ENCODE measurements at places on chromosomes 7 and 10. TPM values are rescaled to one million over a fixed set of nuclear protein-coding genes. Genes with fewer than 3 reads are reported as not detected.

The HOXA4 gene
- total RNA-seq = not detected

The NMT2 gene
- 9.7 TPM for total RNA-seq

The CYP2C18 gene
- total RNA-seq = not detected

The HABP2 gene
- 0.16 TPM for total RNA-seq

The C10orf53 gene
- total RNA-seq = not detected

The HIPK2 gene
- total RNA-seq = 39.0 TPM

The POR gene
- 72.2 TPM for total RNA-seq

The OLAH gene
- 0.59 TPM for total RNA-seq

The OR13A1 gene
- total RNA-seq = 0.23 TPM

The UPK3BL2 gene
- total RNA-seq = 16.2 TPM

The CLDN4 gene
- 0.38 TPM for total RNA-seq

The TNS3 gene
- 2.7 TPM for total RNA-seq

GRCh38 chr7:90705391-90706071 lies 109.4 kb downstream of the CDK14 start:
- no peak overlapping the region for H3K27ac ChIP-seq
- H3K4me3 ChIP-seq = no peak overlapping the region
- H3K4me1 ChIP-seq = peaks cover 11% of the 10 kb centered on the region
- no peaks in the 10 kb centered on the region for H3K36me3 ChIP-seq
- H3K27me3 ChIP-seq = no peaks in the 10 kb centered on the region

GRCh38 chr7:44853391-44853790 lies 5.5 kb upstream of the H2AZ2 start:
- H3K27ac ChIP-seq = no peak overlapping the region
- H3K4me1 ChIP-seq = no peaks in the 10 kb centered on the region
- no peak for DNase-seq
- no peak overlapping the region for H3K4me3 ChIP-seq

DNA sequence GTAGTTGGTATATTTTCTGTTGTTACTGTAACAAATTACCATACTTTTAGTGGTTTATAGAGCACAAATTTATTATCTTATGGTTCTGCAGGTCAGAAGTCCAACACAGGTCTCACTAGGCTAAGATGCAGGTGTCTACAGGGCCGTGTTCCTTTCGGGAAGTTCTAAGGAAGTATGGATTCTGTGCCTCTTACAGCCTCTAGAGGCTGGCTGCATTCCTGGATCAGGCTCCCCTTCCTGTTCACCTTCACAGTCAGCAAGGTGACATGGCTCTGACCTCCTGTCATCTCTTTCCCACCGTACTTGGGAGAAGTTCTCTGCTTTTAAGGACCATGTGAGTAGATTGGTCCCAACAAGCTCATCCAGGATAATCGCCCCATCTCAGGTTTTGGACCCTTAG lies 37.3 kb downstream of the BMPR1A start:
- no peaks in the 10 kb centered on the region for H3K27me3 ChIP-seq
- H3K4me1 ChIP-seq = peaks cover 1% of the 10 kb centered on the region
- no peak for DNase-seq
- H3K36me3 ChIP-seq = no peaks in the 10 kb centered on the region
- no peak overlapping the region for H3K4me3 ChIP-seq

DNA sequence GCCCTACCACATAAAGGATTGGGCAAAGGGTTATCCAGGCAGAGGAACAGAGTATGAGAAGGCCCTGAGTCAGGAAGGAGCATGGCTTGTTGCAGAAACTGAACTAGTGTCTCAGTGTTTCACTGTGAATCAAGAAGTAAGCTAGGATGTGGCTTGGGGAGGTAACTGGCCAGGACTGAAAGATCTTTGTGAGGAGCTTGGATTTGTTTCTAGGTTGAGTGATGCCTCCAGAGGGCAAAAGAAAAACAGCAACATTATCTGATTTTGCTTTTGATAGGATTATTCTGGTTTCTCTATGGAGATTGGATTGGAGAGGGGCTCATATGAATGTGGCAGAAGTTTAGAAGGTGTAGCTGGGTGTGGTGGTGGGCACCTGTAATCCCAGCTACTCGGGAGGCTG lies 137.9 kb upstream of the HDAC9 start:
- H3K27me3 ChIP-seq = no peaks in the 10 kb centered on the region
- no peak overlapping the region for H3K27ac ChIP-seq
- DNase-seq = no peak
- H3K4me1 ChIP-seq = no peaks in the 10 kb centered on the region
- no peak overlapping the region for H3K4me3 ChIP-seq
- no peaks in the 10 kb centered on the region for H3K36me3 ChIP-seq

- DNase-seq = no peak
- peaks cover 8% of the 10 kb centered on the region for H3K27me3 ChIP-seq
- H3K4me3 ChIP-seq = peak overlapping the region; percentile 53
Measured at GRCh38 chr7:3300221-3300650, 816 bp upstream of the SDK1 start.

DNA sequence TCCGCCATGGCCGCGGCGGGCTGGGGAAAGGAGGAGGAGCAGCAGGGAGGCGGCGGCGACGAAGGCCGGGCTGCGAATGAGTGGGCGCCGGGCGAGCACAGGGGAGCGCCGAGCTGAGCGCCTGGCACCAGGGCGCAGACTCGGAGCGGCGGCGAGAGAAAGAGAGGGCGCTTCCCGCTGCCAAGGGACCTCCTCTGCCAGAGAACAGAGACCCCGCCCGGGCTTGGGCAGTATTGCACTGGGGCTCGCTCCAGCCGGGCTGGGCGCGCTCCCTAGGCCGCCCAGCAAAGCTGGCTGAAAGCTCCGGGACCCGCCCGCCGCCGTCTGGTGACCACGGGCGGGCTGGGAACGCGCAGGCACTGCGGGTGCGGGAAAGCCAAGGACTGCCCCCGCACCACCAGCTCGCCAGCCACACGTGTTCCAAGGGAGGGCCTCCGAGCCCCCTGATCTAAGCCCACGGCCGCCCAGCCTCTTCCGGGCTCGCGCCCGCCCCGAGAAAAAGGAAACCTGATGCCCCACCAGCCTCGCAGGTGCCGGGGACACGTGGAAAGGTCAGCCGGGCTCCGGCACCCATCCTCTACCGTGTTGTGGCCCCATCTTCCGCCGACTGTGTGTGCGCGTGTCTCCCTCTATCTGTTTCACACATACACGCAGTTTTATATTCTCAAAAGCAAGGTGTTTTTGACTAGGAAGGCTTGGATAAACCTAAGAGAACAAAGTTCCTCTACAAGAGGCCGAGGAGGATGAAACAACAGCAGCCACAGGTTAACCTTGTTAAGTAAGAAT lies at the start of gene CCDC6:
TSS of gene CCDC6 (minus strand) at position 140 of the 786 bp plus-strand sequence. CDS start at position 8, 132 bp downstream.
- H3K27me3 ChIP-seq = no peaks in the 10 kb centered on the region
- H3K27ac ChIP-seq = peak within 1 kb of the TSS; percentile 88
- H3K36me3 ChIP-seq = no peaks in the 10 kb centered on the region
- DNase-seq = no peak

GRCh38 chr7:45593121-45593541 lies 19.0 kb downstream of the ADCY1 start:
- no peaks in the 10 kb centered on the region for H3K36me3 ChIP-seq
- no peak for DNase-seq
- no peaks in the 10 kb centered on the region for H3K27me3 ChIP-seq
- H3K4me3 ChIP-seq = no peak overlapping the region

- DNase-seq = no peak
- H3K27ac ChIP-seq = peak overlapping the region; percentile 86
- H3K4me1 ChIP-seq = peaks cover 44% of the 10 kb centered on the region
Measured at GRCh38 chr7:44983742-44984477, 5.1 kb upstream of the MYO1G start.

DNA sequence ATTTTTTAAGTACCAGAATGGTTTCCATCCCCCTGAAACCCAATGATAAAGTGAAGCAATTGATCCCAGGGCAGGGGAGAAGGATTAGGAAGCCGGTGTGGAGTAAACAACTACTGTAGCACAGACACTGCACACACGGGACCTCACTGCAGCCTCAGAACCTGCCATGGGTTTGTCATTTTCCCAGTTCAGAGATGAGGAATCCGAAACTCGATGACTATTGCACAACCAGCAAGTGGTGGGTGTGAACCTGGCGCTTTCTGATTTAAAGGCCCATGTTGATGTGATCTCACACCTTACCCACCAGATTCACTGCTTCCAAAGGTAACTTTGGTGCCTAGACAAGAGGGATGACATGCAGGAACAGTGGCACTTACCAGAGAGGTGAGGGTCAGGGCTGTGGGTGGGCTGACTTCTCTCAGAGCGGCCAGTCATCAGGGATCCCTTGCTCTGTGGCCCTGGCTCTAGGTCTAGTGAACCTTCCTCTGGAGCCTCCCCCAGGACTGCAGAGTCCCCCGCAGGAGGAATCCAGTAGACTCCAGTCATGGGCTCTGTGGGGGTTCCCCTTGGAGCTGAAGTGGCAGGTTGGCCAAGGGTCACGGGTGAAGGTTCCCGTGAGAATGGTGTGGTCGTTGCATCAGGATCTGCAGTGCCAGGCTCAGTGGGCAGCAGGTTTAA lies 62.8 kb downstream of the PKD1L1 start:
- DNase-seq = no peak
- no peak overlapping the region for H3K4me3 ChIP-seq
- H3K27me3 ChIP-seq = peaks cover 5% of the 10 kb centered on the region
- H3K4me1 ChIP-seq = no peaks in the 10 kb centered on the region
- no peaks in the 10 kb centered on the region for H3K36me3 ChIP-seq

- DNase-seq = no peak
- no peaks in the 10 kb centered on the region for H3K4me1 ChIP-seq
- H3K4me3 ChIP-seq = no peak overlapping the region
- no peaks in the 10 kb centered on the region for H3K27me3 ChIP-seq
- H3K36me3 ChIP-seq = no peaks in the 10 kb centered on the region
Measured at GRCh38 chr10:131090761-131091661, 220.5 kb downstream of the TCERG1L start.

GRCh38 chr7:89503281-89503680 lies 651.0 kb upstream of the STEAP1 start:
- H3K27ac ChIP-seq = no peak overlapping the region
- H3K4me1 ChIP-seq = no peaks in the 10 kb centered on the region
- no peak overlapping the region for H3K4me3 ChIP-seq
- no peaks in the 10 kb centered on the region for H3K27me3 ChIP-seq

- no peaks in the 10 kb centered on the region for H3K4me1 ChIP-seq
- no peak for DNase-seq
- no peaks in the 10 kb centered on the region for H3K36me3 ChIP-seq
- H3K27ac ChIP-seq = no peak overlapping the region
- no peak overlapping the region for H3K4me3 ChIP-seq
Measured at GRCh38 chr7:50682573-50682972, 100.1 kb downstream of the GRB10 start.

GRCh38 chr7:44132039-44132438 lies 8.7 kb upstream of the POLD2 start:
- H3K27ac ChIP-seq = no peak overlapping the region
- no peaks in the 10 kb centered on the region for H3K4me1 ChIP-seq
- DNase-seq = no peak
- H3K36me3 ChIP-seq = no peaks in the 10 kb centered on the region

- H3K27me3 ChIP-seq = no peaks in the 10 kb centered on the region
- H3K4me1 ChIP-seq = peaks cover 10% of the 10 kb centered on the region
- H3K36me3 ChIP-seq = no peaks in the 10 kb centered on the region
- H3K27ac ChIP-seq = no peak overlapping the region
- no peak overlapping the region for H3K4me3 ChIP-seq
Measured at GRCh38 chr10:84336406-84337090, 8.2 kb downstream of the CCSER2 start.

DNA sequence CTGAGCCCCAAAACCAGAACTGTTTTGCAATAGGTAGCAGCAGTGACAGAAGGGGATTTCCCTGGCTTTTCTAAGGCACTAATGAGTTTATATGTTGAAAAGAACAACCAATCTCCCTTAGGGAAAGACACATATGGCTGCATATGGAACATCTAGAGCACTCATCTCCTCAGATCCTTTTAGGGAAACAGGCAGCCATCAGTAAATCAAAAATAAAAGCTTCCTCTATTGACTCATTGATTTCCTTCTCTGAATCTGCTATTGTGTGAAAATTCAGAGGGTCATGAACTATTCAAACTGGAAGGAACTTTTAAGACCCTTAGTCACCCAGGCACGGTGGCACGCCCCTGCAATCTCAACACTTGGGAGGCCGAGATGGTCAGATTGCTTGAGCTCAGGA lies 110.9 kb upstream of the NANOS1 start:
- H3K27ac ChIP-seq = no peak overlapping the region
- H3K27me3 ChIP-seq = no peaks in the 10 kb centered on the region
- no peak for DNase-seq
- H3K4me3 ChIP-seq = no peak overlapping the region
- no peaks in the 10 kb centered on the region for H3K36me3 ChIP-seq

DNA sequence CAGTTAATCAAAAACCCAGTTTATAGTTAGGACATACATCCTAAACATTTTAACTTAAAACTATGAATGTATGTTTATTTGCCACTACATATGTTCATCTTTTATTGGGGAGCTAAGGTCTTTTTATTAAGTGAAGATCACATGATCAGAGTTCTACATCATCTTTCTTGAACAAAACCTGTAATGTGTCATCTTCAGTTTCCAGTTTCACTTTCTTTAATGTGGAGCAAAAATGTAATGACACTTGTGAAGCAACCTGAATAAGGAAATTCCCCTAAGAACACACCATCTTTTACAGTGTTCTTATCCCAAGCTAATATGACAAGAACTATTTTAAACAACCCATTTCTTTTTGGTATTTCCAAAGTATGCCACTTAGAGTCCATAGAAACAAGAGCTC lies 166.7 kb upstream of the BET1 start:
- no peaks in the 10 kb centered on the region for H3K4me1 ChIP-seq
- no peaks in the 10 kb centered on the region for H3K27me3 ChIP-seq
- DNase-seq = peak; percentile 51
- no peaks in the 10 kb centered on the region for H3K36me3 ChIP-seq

- H3K4me3 ChIP-seq = no peak overlapping the region
- DNase-seq = no peak
- no peaks in the 10 kb centered on the region for H3K27me3 ChIP-seq
- no peaks in the 10 kb centered on the region for H3K36me3 ChIP-seq
- no peak overlapping the region for H3K27ac ChIP-seq
Measured at GRCh38 chr10:51257511-51258248, 183.4 kb downstream of the PRKG1 start.

DNA sequence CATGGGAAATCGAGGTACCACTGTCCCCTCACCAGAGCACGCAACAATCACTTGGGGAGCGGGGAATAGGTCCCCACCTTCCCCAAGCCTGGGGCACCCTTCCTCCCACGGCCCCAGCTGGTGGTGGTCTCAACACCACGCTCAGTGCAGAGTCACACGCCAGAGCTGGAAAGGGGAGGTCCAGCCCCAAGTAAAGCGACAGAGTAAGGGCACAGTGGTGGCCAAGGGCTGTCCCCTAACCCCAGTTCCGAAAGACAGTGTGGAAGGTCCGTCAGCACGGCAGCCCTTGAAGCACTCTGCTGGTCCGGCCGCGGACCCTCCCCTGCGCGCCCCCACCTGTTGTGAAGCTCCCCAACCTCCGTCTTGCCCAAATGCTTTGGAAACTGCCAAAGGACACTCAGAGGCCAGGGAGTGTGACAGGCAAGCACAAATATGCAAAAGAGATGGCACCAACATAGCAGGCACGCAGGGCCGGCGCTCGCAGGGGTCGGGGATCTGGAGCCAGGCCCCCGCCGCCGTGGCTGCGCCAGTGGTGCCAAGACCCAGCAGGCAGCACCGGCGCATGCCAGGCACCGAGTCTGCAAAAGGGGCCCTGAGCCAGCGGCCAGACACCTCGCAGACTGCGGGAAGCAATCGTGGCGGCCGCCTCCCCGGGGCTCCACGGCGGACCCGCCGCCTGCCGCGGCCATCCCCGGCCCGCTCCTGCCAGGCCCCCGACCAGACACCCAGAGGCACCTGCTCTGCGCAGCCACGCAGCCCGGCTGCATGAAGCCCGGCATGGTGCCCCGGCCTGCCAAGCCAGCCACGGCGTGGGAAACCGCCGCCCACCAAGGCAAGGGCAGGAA lies 51.6 kb upstream of the SRRM3 start:
- DNase-seq = no peak
- no peak overlapping the region for H3K27ac ChIP-seq
- H3K4me1 ChIP-seq = no peaks in the 10 kb centered on the region
- no peaks in the 10 kb centered on the region for H3K36me3 ChIP-seq
- no peak overlapping the region for H3K4me3 ChIP-seq
- H3K27me3 ChIP-seq = no peaks in the 10 kb centered on the region

All from GM12878 (cell line).